ENCODE measurements at places on chromosomes 16 and 17.

DNA sequence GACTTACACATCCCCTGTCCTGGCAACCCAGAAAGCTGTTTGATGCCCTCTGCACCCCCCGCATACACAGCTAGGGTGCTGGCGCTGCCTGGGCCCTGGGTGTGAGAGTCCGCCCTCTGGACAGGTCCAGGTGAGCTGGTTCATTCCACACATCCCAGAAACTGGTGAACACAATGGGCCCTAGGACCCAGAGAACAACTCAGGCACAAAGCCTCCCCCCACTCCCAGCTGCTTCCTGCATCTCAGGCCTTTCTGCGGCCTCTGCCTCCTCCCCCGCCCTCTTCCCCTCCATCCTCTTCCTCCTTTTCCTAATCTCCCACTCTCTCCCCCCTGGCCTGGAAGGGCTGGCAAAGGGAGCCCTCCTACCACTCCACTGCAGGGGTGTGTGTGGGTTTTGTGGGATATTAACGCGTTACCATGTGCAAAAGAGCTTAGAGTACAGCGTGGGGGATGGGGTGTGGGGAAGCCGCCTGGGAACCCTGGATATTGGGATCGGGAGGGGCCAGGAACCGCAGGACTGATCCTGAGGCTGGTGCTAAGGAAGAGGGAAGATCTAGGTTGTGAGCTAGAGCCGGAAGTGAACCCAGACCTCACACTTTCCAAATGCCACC, 1.6 kb upstream of the PPP1R9B start:
- DNase-seq, result peak; percentile 69

- no peak for DNase-seq
Measured at GRCh38 chr16:75319513-75320411, 68.3 kb upstream of the BCAR1 start.

- DNase-seq, result no peak
Measured at GRCh38 chr17:63601439-63602371, 1.0 kb downstream of the TACO1 start.

GRCh38 chr17:39376434-39376833, 25.0 kb downstream of the FBXL20 start:
- no peak for DNase-seq

- DNase-seq, result no peak
Measured at GRCh38 chr16:27474921-27475320, 72.9 kb downstream of the IL21R start.

GRCh38 chr17:9875441-9875840, 29.6 kb downstream of the RCVRN start:
- no peak for DNase-seq

DNA sequence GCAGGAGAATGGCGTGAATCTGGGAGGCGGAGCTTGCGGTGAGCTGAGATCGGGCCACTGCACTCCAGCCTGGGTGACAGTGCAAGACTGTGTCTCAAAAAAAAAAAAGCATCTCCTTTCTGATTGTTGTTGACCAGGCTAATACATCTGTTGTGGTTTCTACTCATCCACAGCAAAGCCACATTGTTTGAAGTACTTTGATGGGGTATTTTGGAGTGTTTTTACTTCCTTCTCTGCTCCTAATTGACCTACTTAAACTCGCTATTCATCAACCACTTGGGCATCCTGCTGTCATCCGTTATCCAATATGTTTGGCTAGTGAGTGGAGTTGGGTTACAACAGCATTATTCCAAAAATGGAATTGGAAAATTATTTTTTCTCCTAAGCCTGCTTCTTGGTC, 3.5 kb upstream of the CDC27 start:
- no peak for DNase-seq

DNA sequence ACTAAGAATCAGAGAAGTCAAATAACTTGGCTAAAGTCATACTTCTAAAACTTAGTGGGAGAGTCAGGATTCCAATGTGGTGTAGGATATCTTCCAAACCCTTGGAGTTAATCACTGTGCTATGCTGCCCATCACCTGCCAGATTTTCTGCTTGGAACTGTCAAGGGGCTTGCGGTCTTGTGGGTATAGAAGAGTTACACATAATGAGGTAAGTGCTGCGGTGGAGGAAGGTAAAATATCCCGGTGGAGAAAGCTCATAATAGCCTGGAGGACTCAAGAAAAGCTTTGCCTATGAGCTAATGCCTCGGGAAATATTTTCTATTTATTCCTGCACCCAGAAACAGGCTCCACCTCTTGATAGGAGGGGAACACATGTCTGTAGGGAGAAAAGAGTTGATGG, 195.6 kb downstream of the UTP18 start:
- DNase-seq, result no peak

DNA sequence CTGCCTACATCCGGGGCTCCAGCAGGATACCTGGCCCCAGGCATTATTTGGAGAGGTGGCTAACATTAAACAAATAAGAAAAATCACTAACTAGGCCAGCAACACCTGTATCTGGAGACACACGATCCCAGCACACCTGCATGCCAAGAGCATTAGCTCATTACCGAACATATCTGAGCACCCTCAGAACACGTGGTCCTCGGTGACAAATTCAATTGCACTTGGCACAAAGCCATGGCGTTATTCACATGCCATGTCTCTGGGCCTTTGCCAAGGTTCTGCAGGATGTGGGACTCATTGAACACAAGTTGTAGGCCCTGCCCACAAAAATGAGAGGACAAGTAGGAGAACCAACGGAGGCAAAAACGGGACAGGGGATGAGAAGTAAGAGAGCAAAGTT, 552.3 kb downstream of the TOX3 start:
- peak; percentile 96 for DNase-seq

GRCh38 chr16:47467501-47467900, 6.4 kb downstream of the PHKB start:
- DNase-seq, result no peak

- DNase-seq, result no peak
Measured at GRCh38 chr16:54488729-54489128, 202.1 kb upstream of the IRX3 start.

DNA sequence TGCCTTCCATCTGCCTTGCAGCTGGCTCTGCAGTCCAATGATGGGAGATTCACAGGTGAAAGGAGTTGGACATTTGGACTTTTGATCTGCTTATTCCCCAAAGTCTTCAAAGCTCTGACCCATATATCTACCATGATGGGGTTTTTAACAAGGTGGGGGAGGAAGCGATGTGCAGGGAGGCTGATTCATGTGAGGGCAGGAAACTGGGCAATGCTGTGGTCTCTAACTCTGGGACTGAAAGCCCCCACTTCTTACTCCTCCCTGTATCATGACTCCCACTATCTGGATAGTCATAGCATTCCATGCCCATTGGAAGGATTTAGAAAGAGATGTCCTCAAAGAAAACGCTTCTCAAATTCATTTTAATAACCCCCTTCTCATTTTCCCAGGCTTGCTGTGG, 16.3 kb downstream of the HOXB1 start:
- DNase-seq, result no peak

GRCh38 chr16:6749698-6750097, 582.9 kb upstream of the RBFOX1 start:
- no peak for DNase-seq

GRCh38 chr16:89099905-89100304, 6.3 kb downstream of the ACSF3 start:
- no peak for DNase-seq

GRCh38 chr17:50192618-50193291, 8.7 kb downstream of the COL1A1 start:
- no peak for DNase-seq

DNA sequence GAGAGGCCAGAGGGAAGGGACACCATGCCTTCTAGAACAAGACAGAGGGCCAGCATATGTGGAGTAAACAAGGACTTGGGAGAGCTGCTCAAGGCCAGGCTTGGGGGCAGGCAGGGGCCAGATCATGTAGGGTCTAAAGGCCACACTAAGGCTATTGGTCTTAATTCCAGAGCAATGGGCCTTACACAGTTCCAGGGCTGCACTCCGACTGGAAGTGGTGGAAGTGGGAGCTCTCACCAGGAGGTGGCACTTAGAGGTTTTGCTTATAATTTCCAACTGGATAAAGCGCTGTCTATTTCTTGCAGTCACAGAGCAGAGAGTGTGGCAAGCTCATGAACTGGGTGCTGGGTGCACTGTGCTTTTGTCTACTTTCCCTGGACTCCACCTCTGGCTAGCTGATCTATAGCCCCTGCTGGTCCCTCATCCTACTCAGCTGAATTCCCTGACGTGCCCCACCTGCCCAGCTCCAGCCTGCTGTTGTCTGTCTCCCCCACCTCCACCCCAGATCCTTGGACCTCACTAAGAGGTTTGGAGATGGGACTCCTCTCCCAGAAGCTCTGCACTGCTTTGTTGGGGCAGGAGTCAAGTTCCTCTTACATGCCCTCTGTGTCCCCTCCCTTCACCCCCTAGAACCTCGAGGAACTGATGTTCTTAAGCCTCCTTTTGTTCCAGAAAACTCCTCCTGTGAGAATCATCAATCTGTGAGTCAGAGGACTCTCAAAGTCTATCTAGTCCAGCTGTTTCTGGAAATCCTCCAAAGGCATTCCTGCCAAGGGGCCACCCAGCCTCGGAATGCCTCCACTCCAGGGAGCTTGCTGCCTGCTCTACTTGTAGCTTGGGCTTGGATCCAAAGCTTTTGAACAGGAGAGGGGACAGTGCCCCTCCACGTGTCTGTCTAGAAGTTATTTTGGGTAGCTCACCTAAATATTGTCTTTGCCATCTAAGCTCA, 48.1 kb upstream of the KSR1 start:
- no peak for DNase-seq

DNA sequence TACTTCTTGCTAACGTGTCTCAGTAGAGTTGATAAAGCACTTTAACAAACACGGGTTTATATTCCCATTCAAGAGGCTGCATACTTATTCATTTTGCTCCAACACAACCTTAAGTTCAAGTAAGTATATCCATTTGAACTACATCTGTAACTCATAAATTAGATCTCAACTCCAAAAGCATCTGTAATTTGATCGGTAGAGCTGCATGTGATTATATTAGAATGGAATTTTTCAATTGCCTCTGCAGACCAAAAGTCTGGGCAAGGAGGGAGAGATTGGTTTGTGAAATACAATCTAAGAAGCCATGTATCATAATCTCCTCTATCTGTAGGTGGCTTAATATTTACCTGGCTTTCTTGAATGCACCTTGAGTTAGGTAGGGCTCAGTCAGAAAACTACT, 371.0 kb downstream of the RBFOX1 start:
- DNase-seq, result no peak

GRCh38 chr17:77687921-77688320, 270.6 kb upstream of the TNRC6C start:
- no peak for DNase-seq

DNA sequence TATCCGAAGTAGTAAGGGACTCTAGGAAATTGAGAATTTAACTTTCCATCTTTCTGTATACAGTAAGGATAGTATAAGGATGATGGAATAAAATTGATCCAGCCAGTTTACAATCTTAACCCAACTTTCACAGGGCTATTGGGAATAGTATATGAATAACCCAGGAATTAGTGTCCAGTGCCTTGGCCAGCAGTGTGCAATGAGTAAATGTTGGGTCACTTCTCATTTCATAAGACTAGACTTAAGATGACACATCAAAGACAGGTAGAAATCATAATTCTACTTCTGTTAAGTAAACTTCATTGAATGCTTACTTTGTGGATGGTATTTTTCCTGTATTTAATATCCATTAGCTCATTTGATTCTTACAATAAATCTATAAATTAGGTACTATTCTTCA, 949.6 kb upstream of the GOT2 start:
- DNase-seq, result no peak

DNA sequence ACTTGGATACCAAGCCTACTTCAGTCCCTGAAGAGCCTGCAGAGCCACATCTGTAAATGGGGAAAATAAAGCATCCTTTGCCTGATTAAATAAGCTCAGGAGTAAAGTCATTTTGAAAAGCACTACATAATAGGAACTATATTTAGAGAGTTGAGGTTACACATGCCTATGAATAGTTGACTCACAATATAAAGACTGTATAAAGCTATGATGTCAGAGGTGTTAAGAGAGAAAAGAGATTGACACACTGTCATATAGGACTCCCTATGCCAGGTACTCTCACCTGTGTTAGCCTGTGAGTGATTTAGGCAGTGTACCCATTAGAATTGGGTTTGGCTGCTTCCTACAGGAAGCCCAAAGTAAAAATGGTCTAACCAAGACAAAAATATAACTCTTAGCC, 87.7 kb upstream of the CRHR1 start:
- DNase-seq, result no peak

DNA sequence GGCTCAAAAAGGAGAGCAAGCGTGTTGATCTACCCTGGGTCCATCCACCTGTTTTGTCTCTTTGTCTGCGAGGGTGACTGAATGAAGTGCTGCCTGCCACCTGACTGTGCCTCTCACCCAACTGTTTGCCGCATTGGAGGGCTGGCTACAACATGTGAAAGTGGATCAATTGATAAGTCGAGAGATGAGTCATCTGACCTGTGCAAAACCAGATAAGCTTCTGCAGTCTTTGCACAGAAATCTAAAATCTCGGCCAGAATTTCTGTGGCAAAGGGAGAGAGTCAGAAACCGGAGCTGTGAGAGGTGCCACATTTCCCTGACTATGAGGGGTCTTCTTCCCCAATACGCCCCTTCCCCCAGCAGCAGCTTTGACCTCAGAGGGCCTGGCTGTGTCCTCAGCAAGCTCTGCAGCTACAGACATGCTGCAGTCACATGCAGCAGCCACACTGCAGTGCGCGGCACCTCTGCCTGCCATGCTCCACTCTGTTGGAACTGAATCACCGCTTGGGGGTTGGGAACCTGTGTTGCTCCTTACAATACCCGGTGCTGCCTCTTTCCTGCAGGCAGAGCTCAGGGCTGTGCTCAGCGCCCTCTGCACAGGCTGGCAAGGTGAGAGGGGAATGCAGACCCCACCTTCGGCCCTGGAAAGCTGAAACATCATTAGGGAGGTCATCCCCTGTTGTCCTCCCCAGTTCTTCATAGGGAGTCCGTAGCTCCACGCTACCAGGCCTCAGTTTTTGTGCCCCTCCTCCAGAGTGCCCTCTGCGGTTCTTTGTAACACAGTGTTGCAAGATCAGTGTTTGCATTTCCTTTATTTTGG, 16.2 kb upstream of the HAS3 start:
- DNase-seq, result no peak

DNA sequence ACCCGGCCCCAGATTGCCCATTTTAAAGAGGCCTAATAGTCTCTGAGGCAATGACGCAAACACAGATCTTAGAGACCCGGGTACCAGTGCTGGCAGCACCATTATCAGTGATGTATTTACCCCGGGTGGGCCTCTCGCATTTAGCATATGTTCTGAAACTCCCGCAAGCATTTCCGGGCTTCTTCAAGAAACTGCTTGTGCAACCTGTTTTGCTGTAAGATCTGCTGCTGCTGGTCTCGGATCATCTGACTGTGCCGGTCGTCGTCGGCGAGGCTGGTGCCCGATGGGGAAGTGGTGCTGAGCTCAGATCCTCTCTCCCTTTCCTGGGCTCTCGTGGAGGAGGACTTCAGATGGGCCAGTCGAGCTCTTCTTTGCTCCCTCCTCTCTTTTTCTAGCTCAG, 12.5 kb downstream of the CEP295NL start:
- no peak for DNase-seq

DNA sequence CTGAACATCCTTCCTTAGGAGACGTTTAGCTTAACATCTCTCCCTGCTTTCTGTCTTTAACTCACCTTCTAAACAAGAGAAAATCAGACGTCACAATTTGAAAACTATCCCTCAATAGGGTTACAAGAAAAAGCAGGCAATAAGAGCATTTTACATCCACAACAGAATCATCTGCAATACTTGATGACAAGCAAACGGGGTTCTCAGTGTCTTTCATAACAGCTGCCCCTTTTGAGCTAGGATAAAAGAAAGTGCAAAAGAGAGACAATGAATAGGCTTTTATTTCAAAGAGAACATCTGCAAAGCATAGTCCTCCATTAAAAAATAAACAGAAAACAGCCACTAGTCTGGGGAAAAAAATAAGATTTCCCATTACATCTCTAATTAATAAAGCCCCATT, 13.2 kb downstream of the XYLT1 start:
- no peak for DNase-seq
